ENCODE measurements at places on chromosomes 2 and 18.

GRCh38 chr2:10257036-10257435 is 45.7 kb upstream of the HPCAL1 start:
- DNase-seq = no peak

GRCh38 chr2:26631401-26632170 is 9.6 kb downstream of the CIB4 start:
- no peak for DNase-seq

GRCh38 chr18:74734013-74734444 is 136.4 kb downstream of the ZNF407 start:
- DNase-seq = no peak

DNA sequence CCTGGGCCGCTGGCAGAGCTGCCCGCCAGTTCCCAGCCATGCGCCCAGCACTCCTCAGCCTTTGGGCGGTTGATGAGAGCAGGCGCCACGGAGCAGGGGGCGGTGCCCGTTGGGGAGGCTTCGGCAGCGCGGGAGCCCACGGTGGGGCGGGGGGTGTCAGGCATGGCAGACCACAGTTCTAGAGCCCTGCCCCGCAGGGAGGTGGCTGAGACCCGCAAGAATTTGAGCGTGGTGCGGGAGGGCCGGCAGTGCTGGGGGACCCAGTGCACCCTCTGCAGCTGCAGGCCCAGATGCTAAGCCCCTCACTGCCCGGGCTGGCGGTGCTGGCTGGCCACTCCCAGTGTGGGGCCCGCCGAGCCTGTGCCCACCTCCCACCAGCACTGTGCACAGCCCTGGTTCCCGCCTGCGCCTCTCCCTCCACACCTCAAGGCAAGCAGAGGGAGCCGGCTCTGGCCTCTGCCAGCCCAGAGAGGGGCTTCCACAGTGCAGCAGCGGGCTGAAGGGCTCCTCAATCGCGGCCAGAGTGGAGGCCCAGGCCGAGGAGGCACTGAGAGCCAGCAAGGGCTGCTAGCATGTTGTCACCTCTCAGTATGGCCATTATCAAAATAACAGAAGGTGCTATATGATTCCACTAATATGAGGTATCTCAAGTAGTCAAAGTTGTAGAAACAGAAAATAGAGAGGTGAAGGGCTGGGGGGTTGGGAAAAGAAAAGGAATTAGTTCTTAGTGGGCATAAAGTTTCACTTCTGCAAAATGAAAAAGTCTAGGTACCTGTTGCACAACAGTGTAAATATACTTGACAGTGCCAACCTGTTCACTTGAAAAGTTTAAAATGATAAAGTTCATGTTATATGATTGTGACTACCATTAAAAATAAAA is 72.3 kb downstream of the SH3YL1 start:
- DNase-seq = no peak

DNA sequence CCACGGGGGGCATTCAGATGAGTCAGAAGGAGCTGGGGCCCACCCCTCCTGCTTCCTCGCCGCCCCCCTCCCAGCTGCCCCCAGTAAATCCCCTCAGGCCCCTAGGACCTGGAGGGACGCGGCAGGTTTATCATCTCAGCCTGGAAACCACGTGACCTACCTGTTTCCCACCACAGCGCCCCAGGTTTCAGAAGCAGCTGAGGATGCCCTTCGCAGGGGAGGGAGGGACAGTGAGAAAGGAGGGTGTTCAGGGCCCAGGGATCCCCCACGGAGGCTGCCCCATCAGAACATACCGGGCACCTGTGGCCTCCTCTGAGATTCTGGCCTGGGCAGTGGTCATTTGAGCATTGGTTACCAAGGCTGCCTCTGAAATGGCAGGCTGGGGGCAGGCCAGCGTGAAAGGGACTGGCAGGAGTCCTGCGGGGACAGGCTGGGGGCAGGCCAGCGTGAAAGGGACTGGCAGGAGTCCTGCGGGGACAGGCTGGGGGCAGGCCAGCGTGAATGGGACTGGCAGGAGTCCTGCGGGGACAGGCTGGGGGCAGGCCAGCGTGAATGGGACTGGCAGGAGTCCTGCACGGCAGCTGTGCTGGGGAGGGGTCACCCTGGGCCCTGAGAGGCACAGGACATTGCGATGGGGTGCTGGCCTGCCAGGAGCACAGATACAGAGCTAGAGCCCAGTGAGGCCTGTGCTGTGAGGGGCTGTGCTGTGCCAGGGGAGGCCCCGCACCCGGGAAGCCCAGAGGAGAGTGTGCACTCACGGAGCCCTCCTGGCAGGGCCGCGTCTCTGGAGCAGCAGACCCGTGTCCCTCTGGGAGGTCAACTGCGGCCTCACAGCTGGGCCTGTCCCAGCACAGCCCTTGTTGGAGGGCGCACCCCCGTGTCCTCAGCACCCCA is 1.6 kb downstream of the NEU4 start:
- no peak for DNase-seq

GRCh38 chr2:171610824-171611223 is 76.4 kb upstream of the DYNC1I2 start:
- DNase-seq = no peak

DNA sequence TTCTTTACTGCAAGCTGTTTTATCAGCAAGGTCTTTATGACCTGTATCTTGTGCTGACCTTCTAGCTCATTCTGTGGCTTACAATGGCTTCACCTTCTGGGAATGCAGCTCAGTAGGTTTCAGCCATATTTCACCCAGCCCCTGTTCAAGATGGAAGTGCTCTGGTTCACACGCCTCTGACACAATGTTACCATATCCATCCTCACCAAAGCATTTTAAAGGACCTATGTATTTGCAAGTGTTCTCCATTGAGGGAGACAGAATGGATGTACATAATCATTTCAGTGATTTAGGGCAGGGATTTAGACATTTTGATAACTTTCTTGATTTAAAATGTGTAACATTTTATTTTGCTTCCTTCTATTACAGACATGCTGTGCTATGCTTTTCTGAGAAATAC is 182.3 kb upstream of the FN1 start:
- no peak for DNase-seq

DNA sequence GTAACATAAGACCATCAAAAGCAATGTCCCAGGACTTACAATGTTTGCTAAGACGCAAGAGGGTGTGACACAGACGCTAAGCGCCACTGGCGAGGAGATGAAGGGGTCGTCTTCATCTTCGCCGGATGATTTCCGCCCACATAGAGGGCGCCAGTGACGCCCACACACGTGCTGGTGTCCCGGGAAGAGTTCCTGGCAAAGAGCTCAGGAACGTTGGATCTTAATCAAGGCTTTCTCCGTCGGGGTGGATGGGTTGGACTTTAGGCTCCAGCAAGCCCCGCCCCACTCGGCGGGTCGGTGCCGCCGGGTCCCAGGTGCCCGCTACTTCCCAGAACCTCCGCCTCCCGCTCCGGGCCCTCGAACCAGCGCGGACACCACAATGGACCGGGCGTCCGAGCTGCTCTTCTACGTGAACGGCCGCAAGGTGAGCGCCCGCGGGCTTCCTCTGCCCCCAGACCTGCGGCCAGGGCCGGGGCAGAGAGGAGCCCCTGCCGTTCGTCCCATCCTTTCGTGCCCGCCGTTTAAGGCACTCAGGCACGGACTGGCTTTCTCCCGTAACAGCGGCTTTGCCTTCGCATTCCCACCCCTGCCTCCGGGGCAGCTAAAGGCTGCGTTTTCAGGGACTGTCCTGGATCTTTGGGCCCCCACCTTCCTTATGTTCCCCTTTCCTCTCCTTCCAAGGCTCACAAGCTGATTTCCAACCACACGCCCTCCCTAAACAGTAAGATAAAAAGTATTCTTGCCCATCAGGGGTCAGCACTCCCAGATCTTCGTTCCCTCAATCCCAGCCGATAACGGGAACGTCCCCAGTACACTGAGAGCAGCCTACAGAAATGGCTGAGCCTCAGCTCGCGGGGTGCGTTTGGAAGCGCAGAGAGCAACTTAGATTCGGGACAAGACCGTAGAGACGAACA is at the start of gene AOX1:
TSS of gene AOX1 (plus strand) at position 285 of the 914 bp plus-strand sequence. CDS start at position 380, 95 bp downstream.
- DNase-seq = no peak

GRCh38 chr18:46531482-46531881 is 125.5 kb downstream of the LOXHD1 start:
- DNase-seq = no peak

DNA sequence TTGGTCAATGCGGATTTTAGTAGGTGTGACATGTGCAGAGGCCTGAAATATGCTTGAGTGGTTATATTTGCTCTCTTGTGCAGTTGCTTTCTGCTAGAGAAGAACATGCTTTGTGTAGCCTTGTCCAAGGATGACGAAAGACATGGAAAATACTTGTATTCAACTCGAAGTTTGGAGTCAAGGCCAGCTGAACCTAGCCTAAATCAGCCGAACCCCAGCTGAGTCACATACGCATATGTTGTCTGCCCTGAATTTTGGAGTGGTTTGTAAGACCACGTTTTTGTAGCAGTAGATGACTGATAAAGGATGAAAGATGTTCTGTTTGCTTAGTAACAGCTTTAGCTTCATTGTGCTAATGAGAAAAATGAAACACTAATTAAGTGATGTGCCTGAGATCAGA is 22.5 kb upstream of the SPAG16 start:
- no peak for DNase-seq

GRCh38 chr18:44654573-44654972 is 26.1 kb upstream of the SETBP1 start:
- DNase-seq = no peak

DNA sequence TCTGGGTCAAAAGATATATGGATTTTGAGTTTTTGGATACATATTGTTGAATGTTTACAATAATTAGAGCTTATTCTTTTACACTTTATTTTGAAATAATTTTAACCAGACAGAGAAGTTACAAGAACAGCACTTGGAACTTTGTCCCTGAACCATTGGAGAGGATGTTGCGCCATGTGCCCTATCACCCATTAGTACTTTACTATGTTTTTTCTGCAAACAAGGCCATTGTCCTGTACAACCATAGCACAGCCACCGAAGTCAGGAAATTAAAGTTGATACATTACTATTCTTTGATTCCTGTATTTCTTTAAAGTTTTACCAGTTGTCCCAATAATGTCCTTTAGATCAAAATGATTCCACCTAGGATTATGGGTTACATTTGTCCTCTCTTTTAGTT is 188.8 kb downstream of the ACKR3 start:
- no peak for DNase-seq

GRCh38 chr2:120245520-120246332 is 6.9 kb upstream of the RALB start:
- no peak for DNase-seq

DNA sequence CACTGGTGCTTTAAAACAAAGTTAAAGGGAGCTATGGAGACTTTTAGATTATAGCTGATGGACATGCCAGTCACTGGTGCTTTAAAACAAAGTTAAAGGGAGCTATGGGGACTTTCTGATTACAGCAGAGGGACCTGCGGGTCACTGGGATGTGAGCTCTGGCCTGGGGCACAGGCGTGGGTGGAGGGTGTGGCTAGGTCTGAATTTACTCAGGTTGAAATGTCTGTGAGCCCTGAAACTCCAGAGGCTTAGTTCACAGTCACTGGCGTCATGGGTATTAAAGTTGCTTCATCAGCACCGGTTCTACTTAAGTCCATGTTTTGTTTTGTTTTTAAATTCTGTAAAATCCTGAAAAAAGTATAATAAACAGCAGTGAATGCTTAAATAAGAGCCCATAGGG is 49.0 kb upstream of the TMEM18 start:
- DNase-seq = no peak

- no peak for DNase-seq
These were observed 77.6 kb downstream of the CCDC148 start for GRCh38 chr2:158378926-158379325.

DNA sequence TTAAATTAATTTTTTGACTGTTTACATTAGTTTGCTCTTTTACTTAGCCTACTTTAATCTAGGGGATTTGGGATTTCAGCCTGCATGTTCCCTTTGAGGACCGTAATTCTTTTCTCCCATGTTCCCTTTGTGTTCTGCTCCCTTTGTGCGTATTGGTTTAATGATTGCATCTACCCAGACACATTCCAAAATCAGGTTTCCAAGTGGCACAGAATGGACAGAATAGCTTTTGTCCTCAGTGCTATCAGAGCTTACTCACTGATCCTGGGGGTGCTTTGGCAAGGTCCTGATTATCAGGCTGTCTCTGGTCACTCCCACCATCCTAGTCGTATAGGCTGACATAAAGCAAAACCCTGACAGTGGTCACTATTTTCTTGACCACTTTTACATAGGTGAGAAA is 867.5 kb downstream of the TSN start:
- DNase-seq = no peak

DNA sequence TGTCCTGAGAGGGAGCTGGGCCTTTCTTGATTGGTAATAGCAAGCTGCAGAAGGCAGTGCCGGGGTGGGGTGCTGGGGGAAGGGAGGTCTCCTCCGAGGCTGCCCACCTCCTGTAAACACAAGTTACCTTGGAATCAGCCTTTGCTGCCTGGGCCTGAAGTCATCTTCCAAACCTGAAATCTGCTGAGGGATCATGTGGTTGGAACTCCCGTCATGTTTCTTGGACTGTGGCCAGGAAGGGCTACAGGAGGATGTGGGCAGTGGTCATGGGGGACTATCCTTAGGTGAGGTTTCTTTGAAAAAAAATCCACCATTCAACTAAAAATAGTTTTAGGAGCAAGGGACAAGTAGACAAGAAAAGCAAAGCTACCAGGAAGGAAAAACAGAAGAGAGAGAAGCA is 74.2 kb downstream of the CDK15 start:
- no peak for DNase-seq

DNA sequence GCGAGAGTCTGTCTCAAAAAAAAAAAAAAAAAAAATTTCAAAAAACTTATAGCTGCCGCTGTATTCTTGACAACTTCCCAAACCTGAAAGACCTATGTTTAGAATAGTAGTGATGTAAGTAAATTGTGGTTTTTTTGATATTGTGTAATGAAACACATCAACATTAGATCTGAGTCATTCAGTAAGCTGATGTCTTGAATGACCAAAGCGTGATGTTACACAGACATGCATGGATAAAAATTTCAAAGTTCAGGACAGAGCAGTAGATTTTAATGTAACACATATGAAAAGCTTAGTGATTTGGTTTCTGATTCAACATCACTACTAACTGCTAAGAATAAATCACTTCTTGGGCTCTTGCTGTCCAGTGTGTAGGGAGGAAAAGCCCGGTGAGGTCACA is 69.3 kb upstream of the MEX3C start:
- DNase-seq = no peak

GRCh38 chr2:48227617-48228344 is 302.2 kb upstream of the STON1 start:
- DNase-seq = no peak

DNA sequence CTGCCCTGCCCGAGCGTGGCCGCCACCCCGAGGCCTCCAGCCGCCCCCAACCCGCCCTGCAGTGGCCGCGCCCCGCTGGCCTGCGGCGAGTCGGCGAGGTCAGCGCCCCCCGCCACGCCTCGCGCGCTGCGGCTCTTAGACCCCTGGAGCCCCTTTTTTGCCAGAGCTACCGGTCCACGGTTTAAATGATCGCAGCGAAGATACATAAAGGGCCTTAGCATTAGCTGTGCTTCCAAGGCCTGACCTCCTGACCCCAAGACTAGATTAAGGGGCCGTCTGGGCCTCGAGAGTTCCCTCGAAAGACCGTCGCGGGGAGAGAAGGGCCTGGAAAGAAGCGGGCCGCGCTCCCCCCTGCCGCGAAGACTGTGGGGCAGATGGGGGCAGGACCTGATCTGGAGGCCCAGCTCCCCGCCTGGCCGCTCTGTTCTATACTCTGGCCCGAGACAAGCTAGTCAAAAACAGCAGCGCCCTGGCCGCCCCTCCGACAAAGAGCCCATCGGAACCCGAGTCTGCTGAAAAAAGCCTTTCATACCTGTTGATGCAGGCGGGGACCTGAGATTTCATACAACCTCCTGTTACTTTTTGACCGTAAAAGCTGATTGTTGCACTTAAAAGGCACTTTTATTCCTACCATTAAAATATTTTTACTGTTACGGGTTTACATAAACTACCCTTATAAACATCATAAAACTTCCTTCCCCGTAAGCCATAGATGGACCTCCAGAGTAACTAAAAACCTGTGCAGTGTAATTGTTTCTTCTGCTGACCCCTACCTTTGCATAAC is 68.7 kb upstream of the PSMD14 start:
- DNase-seq = no peak
